HT-29 (cell line): ENCODE measurements at places on chromosomes 7 and 10. TPM values are rescaled to one million over a fixed set of nuclear protein-coding genes. Genes with fewer than 3 reads are reported as not detected.

DNA sequence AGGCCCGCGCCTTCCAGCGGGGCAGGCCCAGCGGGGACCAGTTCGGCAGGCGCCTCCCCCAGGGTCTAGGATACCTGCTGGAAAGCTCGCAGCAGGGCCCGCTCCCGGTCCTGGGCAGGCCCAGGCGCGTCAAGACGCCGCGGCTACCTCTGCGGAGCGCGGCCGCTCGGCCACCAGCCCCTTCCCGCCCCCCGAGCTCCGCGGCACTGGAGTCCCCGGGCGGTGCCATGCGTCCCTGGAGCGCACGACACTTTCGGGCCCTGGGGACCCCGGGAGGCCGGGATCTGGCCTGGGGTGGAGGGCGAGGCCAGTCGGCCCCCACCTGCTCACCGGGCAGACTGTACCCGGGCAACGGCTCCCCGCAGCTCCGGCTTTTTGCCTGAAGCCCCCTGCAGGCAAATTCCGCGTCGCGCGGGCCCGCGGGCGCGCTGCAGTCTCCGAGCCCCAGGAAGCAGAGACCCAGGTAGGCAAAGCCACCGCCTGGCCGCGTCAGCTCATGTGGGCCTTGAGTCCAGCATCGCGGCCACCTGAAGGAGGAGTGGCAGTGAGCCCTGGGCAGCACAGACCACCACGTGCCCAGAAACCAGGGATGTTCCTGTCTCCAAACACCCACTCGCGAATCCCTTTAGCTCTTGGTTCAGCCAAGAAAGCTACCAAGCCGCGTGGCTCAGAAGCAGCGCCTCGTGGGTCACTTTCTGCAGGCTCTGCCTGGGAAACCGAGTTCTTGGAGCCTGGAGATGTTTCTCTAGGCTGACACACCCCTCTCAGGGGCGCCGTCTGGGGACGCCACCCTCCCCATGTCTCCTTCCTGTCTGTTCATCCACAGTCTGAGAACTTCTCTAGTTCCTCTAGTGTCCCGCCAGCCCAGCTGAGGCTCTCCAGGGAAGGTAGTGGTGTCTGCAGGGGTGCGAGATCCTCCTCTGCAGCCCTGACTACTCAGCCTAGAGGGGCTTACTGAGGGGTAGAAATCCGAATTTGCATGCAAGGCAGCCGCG is 46.1 kb upstream of the APBB1IP start:
- DNase-seq, result no peak

Gene ADCYAP1R1
- not detected in 2 replicates for total RNA-seq

DNA sequence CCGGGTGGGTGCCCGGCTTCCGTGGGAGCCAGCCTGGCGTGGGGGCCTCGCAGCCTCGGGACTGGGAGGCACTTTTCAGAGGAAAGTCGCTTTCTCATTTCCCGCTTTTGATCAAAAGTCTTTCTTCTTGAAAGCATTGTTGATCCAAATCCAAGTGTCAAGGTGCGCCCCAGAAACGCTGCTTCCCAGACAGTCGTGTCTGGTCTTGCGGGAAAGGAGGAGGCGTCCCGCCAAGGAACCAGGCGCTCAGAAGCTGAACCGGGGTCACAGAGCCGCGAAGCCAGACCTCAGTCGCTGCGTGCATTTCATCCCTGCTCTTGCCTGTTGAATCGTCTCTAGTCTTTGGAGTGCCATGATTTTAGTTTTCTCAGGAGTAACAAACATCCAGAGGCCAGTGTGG is 1.1 kb upstream of the BNIP3 start:
- no peak for DNase-seq

Gene TACC2
- 13.4 and 25.0 TPM in 2 replicates for total RNA-seq

DNA sequence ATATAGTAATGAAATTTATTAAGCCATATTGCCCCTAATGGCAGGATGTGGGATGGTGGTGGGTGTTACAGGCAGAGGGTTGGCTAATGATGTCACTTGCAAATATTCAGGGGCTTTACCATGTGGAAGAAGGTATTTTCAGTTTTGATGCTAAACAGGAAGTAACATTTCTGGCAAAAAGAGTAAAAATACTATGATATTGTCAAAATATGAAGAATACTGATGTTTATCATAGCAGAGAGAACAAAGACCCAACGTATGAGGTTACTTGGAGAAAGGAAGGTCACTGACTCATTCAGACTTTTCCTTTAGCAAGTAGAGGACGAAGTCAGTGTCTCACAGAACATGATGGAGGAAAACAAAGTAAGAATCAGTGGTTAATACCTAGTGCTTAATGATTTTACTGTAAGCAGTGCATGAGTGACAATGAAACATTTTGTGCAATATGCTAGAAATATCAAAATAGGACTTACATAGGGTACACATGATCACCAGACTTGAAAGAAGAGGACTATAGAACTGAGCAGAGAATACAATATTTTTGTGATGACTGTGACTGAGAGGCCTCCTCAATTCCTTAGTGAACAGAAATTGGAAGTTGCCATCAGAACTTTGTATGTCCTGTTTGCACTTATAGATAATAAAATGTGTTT is 89.7 kb upstream of the STEAP4 start:
- DNase-seq, result no peak

- DNase-seq, result no peak
Observed at GRCh38 chr7:5283421-5284303, 919 bp downstream of the SLC29A4 start.

Gene CARD11
- total RNA-seq, result not detected in 2 replicates

Gene RNF32
- 0.66 and 1.9 TPM in 2 replicates for total RNA-seq

Gene VIPR2
- not detected in 2 replicates for total RNA-seq

Gene INPP5A
- 18.0 and 22.7 TPM in 2 replicates for total RNA-seq

Gene CYP2C19
- total RNA-seq, result 0.44 TPM in 1 of 2 replicates, not detected in the other

GRCh38 chr10:71621231-71622153 is 98.1 kb downstream of the C10orf105 start:
- no peak for DNase-seq

DNA sequence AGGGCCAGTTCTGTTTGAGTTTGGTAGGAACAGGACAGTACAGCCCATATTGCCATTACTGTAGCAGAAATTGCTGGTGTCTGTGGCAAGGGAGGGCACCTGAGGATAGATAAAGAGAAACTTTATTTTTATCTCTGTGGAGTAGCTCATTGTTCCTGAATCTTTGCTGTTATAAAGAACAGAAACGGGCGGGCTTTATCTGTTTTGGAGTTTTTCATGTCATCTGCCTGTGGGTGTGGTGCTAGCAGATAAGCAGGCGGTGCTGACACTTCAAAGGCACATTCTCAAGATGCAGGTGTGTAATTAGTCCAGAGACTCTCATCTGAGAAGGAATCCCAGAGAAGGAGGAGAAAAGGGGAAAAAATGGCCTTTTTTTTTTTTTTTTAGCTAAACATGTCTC is 11.5 kb downstream of the ZNF273 start:
- no peak for DNase-seq

DNA sequence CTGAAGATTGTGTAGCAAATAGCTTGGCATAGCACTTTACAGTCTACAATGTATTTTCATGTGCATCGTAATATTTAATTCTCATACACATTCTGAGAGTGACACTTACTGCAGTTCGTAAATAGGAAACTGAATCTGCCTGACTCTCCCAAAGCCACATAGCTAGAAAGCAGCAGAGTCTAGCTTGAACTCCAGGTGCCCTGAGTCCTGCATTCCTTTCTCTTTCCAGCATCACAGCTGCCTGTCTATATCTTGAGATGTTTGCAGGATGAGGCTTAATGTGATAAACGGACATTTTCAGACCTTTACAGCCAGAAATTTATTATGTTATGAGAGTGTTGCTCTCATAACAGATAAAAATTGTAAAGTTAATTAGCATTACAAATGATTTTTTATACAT is 132.9 kb upstream of the PLXDC2 start:
- DNase-seq, result no peak

Gene PHYHIPL
- total RNA-seq, result not detected in 2 replicates

GRCh38 chr10:108850138-108850854 is 1073.0 kb downstream of the XPNPEP1 start:
- DNase-seq, result no peak

- DNase-seq, result no peak
Observed at GRCh38 chr7:127437837-127438236, 45.3 kb upstream of the ZNF800 start.

Gene SP8
- not detected in 2 replicates for total RNA-seq

DNA sequence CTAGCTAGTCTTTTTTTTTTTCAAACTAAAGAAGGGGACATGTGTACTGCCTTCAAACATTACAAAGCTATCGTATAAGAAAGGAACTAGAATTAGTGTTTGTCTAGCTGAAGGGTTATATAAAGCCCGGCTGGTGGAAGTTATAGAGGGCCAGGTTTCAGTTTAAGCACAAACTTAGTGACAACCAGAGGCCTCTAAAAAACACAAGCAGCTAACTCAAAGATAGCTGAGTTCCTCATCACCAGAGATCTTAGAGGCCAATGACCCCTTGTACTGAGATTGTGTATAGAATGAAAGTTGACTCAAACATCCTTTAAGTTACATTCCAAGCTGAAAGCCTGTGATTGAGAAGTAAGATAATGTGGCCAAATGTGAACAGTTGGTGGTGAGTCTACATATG is 28.1 kb upstream of the SGMS1 start:
- no peak for DNase-seq

GRCh38 chr7:36279200-36279925 is 110.3 kb upstream of the ANLN start:
- DNase-seq, result no peak

DNA sequence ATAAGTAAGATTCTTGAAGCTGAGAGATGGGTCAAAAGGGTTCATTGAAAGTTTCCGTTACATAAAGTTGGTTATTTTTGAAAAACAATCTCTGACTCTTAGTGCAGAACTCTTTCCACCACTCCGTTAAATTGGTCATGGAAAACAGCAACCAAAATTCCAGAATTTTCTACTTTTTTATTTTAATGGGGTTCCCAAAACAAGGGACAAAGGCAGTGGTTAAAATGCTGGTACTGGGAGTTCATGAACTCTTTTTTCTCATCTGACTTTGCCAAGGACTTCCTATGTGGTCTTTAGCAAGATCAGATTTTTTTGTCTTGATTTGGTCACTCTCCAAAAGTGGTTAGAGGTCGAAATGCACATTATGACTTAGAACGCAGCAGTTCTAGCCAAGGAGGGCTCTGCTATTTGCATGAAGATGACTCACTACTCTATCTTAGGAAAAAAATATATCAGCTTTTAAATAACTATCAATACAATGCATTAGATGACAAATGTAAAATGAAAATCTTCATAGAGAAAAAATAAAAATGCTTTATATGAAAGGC is 145.7 kb downstream of the REEP3 start:
- DNase-seq, result no peak

Gene ZNF425
- 0.39 and 1.2 TPM in 2 replicates for total RNA-seq

DNA sequence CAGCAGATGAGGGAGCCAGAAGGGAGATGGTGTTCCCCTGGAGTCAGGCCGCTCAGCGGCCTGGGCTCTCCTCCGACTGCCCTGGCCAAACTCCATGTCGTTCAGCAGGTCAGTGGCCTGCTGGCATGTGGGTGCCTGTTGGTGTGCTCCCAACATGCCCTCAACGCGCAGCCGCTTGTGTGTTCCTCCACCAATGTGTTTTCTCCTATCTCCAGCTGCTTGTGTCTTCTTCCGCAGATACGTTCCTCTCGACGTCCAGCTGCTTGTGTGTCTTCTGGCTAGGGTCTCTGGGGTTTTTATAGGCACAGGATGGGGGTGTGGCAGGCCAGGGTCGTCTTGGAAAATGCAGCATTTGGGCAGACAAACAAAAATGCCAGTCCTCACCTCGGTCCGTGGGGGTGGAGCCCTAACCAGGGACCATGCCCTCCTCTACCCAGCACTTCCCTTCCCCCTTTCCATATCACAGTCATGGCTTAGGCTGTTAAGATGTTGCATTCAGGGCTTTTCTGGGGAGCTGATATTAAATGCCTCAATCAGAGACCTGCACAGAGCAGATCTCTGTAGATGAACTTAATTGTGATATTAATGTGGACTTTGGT is 111.6 kb downstream of the TMEM178B start:
- DNase-seq, result no peak

DNA sequence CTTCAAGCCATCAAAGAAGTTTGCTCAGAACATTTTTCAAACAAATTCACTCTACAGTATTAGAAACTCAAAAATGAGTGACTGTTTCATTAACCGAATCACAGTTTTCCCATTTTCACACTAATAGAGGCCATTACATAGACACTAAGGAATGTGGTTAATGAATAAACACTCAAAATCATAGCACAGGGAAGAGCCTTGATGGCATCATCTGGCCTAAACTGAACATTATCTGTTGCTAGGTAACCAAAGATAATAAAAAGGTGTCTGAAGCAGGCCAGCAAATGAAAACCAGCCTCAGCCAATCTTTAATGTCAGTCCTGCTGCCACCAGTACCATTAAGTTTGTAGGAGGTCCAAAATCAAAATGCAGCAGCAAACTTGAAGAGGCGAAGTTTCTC is 492.4 kb upstream of the STEAP1 start:
- DNase-seq, result no peak

GRCh38 chr10:107631876-107632275 is 467.4 kb upstream of the SORCS1 start:
- DNase-seq, result no peak

DNA sequence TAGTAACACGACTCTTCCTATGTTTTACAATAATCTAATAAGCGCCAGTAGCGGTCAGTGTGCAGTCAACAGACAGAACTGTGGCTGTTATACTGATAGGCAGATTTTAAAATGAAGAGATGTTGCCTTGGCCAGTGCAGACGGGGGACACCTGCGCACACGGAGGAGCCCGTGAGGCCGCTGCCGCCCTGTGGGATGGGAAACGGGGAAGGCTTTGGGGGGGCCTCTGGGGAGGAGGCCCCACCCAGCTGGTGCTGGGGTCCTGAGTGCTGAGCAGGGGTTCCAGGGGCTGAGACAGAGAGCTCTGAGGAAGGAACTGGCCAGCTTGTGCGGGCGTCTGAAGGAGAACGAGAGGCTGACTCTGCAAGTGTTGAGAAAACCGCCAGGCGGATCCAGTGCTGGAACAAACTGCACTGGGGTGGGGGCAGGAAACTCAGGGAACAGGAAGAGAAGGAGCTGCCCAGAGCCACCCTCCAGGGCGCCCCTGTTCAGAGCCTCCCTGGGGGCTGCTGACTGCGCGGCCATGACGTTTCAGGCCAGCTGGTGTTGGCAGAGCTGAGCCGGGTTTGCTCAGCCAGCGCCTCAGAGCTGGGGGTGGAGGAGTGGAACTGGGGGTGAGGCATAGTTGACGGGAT is 426.4 kb downstream of the TCERG1L start:
- DNase-seq, result no peak

GRCh38 chr7:370259-370625 is 80.3 kb downstream of the FOXL3 start:
- DNase-seq, result no peak

DNA sequence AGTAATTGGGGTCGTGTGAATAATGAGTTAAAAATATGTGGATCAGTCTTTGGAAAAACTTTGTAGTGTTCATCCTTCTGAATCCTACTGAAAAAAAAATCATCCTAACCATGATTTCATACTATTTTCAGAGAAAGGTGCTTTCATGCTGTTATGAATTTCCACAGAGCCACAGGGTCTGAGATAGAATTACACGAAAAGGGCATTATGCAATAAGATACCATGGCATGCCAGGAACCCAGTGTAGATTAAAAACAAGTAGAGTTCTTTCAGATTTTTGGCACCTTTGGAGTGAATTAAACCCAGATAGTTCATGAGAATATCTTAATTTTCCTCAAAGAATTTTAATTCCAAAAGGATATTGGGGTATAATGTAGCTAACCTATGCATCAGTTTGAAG is 47.5 kb upstream of the AGMO start:
- no peak for DNase-seq
